NCI-H146 (cell line): ENCODE measurements at places on chromosomes 16 and 17.

DNA sequence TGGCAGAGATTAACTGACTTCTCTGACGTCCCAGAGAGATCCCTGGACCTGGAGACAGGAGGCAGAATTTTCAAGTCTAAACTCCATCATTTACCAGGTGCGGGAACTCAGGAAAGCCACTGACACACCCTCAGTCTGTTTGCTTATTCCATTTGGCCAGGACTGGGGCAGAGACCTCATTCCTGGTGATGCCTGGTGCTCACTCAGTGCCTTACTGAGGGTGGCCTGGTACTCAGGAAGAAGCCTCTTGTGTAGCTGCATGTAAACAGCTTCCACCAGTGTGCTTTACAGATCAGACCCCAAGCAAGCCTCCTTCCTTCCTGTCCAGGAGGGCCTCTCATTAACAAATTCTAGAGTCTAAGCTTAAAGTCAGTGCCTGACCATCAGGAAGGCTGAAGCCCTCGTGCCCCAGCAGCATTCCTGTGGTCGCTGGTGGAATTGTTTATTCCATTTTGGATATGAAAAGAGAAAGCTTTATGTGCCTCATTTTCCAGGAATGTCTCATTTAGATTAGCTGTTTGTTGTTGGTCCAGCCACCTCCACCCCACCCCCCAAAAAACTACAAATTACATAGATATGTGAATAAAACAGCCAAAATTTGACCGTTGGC lies 236.1 kb upstream of the CDH5 start:
- no peak for DNase-seq

DNA sequence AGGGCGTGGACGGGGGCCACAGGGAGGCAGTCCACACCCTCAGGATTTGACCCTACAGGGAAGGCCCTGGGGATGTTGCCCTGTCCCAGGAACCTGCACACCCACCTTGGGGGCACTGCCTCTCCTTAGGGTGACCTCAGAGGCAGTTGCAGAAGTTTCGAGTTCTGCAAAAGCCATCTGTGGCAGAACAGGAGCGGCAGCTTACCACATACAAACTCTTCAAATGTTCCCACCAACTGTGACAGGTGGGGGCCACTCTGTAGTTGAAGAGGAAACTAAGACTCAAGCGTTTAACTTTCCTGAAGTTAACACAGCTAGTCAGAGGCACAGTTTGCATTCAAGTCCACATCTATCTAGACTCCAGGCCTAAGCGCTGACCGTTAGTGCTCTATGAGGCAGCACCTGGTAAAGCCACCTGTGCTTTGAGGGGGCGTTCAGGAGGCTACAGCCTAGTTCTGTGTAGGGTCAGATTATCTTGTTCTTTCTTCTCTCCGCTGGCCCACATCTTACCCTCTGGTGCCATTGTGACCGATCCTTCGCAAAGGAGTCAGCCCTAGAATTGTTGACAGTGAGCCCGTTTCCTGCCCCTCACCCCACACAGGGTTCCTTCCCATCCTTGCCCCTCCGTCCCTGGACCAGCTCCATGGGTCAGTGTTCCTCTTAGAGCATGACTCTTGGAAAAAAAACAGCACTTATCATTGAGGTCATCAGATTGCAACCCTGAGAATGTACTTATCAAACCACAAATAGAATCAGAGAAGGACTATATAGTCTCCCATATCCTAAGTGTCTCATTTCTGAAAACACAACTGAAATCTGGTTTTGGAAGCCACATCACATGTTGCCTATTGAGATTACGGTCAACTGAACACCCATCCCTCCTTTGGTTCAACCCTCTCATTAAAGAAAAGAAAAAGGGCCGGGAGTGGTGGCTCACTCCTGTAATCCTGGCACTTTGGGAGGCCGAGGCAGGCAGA lies 45.4 kb downstream of the CDH1 start:
- no peak for DNase-seq

DNA sequence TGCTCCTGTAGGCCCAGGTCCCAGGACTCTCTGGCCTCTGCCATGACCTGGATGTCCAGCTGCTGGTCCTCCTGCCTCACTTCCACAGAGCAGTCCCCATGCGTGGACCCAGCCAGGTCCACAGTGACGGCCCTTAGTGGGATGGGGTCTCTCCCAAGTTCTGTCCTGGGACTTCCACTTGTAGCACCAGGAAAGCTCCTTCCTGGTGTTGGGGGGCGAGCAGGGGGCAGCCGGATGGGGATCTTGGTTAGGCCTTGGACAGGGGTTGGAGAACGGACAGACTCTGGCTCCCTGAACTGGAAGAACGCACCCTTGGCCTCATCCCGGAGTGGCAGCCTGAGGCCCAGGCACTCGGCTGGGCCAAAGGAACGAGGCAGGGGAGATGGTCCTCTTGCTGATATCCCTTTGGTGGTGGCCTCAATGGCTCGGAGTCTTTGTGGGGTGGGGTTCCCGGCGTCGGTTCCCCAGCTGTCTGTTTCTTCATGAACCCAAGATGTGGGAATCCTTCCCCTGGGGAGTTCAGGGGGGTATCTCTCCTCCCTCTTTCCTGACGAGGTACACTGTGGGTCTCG lies 7.2 kb downstream of the GAS2L2 start:
- no peak for DNase-seq

DNA sequence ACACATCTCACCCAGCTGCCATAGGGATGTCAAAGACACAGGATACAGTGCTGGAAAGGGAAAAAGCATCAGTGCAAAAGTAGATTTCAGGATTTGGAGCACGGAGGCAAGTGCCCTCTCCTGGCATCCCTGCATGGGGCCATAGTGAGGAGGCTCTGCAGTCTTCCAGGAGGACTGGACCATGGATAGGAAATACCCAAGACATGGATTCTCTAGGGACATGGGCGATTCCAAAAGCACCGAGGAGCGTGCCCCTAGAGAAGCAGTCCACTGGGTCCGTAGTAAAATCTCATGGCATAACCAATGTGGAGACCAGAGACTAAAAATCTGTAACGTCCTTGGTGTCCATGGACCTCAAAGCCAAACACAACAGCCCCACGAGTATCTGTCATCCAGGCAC lies 818.2 kb downstream of the KCNJ18 start:
- no peak for DNase-seq

- DNase-seq, result no peak
These were observed at the start of gene MPRIP for GRCh38 chr17:17042384-17042736. Gene MPRIP, plus strand, starts transcription at chr17:17042457. Its CDS starts 392 bp downstream, at chr17:17042849.

GRCh38 chr17:65942592-65942991 lies 249.3 kb downstream of the CEP112 start:
- DNase-seq, result no peak

DNA sequence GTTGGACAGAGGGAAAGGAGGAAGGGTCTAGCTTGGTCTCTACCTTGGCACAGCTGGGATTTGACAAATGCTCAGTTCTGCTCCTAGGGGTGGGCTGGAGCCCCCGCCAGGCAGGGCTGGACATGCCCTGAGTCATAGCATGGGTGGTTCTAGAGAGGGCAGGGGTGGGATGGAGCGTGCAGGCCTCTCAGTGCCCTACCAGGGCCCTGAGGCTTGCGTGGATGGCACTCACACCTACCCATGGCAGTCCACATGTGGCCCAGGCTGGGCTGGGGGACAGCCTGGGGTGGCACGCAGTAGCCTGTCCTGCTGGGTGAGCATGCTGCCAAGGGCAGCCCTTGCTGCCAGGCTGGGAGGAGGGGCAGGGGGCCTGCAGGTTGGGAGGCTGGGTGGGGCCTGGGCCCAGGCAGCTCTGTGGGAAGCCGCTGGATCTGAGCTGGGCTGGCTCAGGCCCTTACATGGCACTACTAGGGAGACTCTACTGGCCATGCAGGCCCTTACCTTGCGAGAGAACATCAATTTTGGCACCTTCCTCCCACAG lies 11.2 kb downstream of the DOC2B start:
- DNase-seq, result no peak

- peak; percentile 41 for DNase-seq
These were observed 29.3 kb downstream of the CEP295NL start for GRCh38 chr17:78873519-78874340.

GRCh38 chr16:50812876-50813466 lies 71.1 kb downstream of the CYLD start:
- no peak for DNase-seq

GRCh38 chr16:70736465-70737376 lies 50.9 kb upstream of the MTSS2 start:
- DNase-seq, result no peak

GRCh38 chr17:3004150-3004801 lies 59.1 kb downstream of the OR1D5 start:
- DNase-seq, result peak; percentile 95

DNA sequence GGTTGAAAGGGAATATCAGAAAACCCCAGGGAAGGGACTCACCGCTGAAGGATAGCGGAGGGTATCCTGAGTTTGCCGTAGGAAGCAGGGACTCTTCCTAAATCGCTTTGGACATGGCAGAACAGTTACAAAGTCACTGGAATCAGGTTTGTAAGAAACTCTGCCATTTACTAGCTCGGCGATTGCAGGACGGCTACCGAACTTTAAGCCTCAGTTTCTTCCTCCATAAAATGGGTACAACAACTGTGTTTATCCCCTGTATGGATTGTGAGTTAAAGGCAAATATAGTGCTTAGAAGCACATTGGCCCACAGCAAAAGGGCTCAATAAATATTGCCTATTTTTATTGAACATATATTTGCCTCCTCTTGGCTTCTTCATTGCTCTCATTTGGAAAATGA lies 90.6 kb downstream of the MAF start:
- DNase-seq, result no peak

- no peak for DNase-seq
These were observed 626.6 kb upstream of the SOX9 start for GRCh38 chr17:71494062-71494855.

- DNase-seq, result no peak
These were observed 18.7 kb downstream of the CD300A start for GRCh38 chr17:74485022-74485743.

DNA sequence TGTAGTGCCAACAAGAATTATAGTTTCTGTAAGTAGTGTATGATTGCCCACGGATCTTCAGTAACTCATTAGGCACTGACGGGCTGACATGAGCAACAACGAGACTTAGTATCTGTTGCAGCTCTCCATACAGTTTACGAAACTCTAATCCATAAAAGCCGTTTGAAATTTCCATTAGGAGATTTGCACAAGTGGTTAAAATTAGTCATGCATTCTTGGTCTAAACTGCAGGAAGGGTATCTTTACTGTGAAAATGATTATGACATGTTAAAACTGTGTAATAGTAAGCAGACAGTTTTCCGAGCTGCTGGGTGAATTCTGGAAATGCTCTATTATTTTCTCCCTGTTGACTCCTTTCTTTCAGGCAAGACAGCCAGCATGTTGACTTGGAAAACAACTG lies 605.0 kb downstream of the WWOX start:
- DNase-seq, result no peak

DNA sequence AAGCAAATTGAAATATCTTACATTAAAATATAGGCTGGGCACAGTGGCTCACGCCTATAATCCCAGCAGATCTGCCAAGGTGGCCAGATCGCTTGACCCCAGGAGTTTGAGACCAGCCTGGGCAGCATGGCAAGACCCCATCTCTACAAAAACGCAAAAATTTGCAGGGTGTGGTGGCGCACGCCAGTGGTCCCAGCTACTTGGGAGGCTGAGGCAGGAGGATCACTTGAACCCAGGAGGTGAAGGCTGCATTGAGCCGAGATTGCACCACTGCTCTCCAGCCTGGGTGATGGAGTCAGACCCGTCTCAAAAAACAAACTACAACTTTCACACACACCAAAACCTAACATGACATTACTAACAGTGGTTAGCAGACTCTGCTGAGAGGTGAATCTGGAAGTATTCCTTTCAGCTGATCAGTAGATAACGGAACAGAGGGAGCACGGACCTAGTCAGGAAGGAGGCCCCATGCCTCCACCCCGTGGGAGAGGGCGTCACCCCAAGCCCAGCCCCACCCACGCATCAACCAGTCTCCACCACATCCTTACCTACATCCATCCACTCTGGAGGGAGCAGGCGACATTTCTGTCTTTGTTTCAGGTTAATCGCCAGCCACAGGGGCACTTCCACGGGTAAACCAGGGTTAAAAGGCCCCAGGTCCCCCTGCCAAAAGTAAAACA lies 1.7 kb downstream of the GINS2 start:
- no peak for DNase-seq

GRCh38 chr17:4987767-4988567 lies 492 bp upstream of the CAMTA2 start:
- DNase-seq, result no peak

DNA sequence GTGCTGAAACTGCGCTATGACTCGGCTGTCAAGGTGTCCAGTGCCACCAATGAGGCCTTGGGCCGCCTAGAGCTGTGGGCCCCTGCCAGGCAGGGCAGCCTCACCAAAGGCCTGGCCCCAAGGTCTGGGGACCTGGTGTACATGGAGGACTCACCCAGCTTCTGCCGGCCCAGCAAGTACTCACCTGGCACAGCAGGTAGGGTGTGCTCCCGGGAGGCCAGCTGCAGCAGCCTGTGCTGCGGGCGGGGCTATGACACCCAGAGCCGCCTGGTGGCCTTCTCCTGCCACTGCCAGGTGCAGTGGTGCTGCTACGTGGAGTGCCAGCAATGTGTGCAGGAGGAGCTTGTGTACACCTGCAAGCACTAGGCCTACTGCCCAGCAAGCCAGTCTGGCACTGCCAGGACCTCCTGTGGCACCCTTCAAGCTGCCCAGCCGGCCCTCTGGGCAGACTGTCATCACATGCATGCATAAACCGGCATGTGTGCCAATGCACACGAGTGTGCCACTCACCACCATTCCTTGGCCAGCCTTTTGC lies 25.0 kb downstream of the WNT9B start:
- peak; percentile 91 for DNase-seq

DNA sequence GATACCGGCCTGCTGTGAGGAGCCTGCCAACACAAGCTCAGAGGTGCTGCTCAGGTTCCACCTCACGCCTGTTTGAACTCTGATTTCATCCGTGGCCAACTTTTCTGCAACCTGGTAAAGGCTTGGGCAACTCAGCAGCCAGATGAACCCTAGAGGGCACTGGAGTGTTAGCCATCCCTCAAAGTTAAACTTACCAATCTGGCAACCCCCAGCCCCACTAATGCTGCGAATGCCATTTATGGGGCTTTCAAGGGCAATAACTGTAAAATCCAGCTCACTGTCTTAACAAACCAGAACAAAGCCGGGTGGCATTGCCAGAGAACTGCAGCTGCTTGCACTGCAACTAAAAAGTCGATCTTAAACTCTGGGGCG lies 105.5 kb downstream of the AXIN2 start:
- DNase-seq, result peak; percentile 13

- no peak for DNase-seq
These were observed 2.5 kb downstream of the SSH2 start for GRCh38 chr17:29927546-29927945.

DNA sequence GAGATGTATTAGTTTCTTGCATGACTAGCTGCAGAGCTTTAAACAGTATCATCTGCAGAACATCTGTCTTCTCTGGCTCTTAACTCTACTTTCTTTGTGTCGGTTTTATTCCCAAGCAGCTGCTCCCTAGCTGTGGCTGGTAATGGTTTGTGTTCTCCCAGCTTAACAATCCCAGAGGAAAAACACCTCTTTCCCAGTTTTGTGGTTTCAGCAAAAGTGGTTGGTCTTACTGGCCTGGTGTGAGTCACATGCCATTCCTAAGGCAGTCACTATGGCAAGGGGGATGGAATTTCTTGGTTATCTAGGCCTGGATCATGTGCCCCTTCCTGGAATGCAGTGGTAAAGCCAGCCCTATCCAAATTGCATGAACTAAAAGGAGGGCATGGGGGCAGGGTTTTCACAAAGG lies 27.5 kb downstream of the OMG start:
- DNase-seq, result no peak

DNA sequence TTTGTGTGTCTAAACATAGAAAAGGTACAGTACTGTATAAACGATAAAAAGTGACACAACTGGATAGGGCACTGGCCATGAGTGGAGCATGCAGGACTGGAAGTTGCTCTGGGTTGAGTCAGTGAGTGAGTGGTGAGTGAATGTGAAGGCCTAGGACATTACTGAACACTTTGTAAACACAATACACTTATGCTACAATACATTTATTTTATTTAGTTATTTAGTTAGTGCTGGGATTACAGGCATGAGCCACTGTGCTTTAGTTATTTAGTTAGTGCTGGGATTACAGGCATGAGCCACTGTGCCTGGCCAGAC lies 4.6 kb downstream of the CFAP20 start:
- no peak for DNase-seq
